Stimulated activated CD8-positive, alpha-beta memory T cell treated with anti-CD3 and anti-CD28 coated beads, Interleukin-4, amount 100 ng/mL, for 1 hour (primary cell): ENCODE measurements at places on chromosomes 11 and 22.

DNA sequence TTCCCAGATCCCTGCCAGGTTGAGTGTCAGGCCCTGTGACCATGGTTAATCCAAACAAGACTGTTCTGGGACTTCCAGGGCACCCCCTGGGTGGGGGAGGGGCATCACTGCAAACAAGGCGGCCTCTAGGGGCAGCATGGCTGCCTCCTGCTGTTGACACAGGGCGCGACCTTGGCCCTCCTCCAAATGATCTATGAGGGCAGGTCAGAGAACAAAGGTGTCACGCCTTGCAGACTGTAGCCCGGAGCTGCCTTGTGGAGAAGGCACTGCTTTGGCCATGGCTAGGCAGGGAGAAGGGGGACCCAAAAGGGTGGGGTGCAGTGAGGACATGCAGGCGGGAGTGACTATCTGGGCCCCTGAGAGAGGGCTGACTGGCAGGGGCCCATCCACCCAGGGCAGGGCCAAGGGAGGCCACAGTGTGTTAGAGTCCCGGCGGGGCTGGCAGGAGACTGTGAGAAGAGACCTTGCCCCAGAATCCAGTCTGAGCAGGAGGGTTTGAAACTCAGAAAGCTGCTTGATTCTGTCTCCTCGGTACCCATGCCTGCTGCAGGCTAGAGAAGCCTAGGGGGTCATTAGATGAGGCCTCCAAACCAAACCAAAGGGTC lies 35.6 kb downstream of the KCNC1 start:
- no peak for DNase-seq

DNA sequence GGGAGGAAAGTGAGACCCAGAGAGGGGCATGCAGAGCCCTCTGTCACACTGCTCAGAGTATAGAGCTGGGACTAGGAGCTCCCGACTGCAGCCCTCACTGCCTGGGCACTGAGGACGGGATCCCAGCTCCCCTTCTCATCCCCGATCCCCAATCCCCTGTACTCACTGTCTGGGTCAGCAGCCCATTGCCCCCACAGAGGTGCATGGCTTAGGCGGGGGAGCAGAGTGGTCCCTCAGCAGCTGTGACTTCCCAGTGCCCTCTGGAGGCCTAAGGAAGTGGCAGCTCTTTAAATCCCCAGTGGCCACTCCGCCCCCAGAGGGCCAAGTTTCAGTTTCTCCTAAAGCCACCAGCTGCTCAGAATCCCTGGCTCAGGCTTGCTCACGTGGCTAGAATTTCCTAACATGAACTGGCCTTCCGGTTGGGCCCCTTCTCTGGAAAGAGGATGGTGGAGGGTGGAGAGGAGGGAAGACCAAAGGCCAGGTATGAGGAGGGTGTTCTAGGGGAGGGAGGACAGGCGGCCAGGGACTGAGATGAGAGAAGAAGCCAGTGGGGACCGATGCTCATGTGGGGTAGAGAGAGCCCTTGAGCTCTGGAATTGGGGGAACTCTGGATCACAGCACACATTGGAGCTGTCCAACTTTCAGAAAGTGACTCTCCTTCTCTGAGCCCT lies at the start of gene BATF2:
TSS of gene BATF2 (minus strand) at position 262 of the 671 bp plus-strand sequence. CDS start at position 205, 57 bp downstream.
- DNase-seq: no peak

DNA sequence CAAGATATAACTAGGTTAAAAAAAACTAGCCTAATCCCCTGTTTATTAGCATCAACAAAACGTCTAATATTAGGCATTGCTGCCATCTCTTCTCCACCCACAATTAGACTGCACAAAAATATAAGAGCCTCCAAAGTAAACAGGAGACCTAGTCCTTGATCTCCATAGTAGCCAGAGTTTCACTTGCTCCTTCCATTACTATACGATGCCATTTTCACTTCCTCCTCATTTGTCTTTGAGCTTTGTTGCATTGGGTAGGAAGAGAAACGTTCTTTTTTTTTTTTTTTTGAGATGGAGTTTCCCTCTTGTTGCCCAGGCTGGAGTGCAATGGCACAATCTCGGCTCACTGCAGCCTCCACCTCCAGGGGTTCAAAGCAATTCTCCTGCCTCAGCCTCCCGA lies 42.3 kb upstream of the RDX start:
- DNase-seq: no peak

DNA sequence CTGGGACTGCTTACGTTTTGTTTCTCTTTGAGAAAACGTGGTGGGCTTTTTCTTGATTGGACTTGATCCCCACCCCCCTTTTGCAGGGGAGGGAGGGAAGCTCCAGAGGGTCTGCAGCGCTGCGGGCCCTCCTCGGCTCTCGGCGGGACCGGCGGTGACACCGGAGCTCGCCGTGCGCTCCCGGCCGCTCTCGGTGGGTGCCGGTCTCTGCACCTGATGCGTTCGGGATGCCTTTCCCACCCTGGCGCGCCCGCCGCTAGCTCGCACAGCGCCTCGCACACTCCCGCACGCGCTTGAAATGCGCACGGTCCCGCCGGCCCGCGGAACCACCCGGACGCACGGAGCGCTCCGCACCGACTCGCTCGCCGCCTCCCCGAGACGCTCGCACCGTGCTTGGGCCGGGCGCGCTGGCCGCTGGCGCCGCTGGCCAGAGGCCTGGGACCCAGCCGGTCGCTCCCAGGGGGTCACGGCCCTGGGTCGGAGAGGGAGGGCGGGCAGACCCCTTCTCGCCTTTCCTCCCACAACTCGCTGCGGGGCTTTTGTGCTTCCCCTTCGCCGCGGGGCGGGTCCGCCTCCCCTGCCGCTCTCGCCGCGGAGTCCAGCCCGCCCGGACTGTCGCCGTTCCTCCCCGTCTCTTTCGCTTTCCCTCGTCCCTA lies 1.0 kb downstream of the ZBTB16 start:
- DNase-seq: no peak

GRCh38 chr22:45329530-45329936 lies 19.8 kb downstream of the FAM118A start:
- no peak for DNase-seq

- no peak for DNase-seq
Measured at GRCh38 chr11:47332303-47332711, 20.2 kb downstream of the MYBPC3 start.

- DNase-seq: no peak
Measured at GRCh38 chr22:19758896-19759426, 1.6 kb upstream of the TBX1 start.

GRCh38 chr11:95359756-95360155 lies 128.8 kb upstream of the SESN3 start:
- DNase-seq: no peak

DNA sequence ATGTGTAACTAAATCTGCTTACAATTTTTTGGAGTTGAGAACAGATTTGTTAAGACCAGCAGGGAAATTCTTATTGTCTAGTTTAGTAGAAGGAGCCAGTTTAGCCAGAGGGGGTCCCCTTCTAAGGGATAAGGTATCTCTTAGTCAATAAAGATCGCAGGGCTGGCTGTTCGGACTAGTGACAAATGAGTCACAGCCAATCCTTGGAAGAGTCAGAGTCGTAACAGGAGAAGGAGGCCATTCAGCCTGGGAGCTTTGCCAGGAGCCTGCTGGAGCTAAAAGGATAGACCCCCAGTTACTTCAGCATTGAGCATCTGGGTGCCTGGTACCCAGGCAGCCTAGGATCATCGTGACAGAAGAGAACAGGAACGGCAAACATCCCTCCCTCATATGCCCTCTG lies 191.6 kb upstream of the ARHGAP20 start:
- no peak for DNase-seq

DNA sequence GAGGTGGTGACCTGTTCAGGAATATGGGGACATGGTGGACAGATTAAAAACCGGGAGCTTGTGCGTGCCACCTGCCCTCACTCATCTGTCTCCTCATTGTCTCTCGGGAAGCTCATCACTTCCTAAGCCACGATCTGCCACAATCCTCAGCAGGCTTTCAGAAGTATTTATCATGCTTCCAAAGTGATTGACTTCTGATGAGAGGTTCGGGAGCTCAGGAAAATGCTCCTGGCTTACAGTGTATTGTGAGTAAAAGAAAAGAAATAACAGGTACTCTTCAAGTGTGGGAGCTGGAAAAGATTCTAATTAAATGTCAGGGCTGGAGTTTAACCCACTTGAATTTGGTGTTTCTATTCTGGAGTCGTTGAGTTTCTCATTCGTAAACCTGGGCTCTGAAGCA lies 91.9 kb upstream of the DRD2 start:
- no peak for DNase-seq

GRCh38 chr11:75583718-75584658 lies 21.9 kb downstream of the SERPINH1 start:
- DNase-seq: no peak

- no peak for DNase-seq
Measured at GRCh38 chr11:110525883-110526282, 96.1 kb downstream of the FDX1 start.

GRCh38 chr11:24515632-24516031 lies 18.8 kb downstream of the LUZP2 start:
- no peak for DNase-seq

- DNase-seq: no peak
Measured at GRCh38 chr11:64234647-64235379, 429 bp downstream of the VEGFB start.

- no peak for DNase-seq
Measured at GRCh38 chr22:28801845-28802594, 1.7 kb upstream of the XBP1 start.

DNA sequence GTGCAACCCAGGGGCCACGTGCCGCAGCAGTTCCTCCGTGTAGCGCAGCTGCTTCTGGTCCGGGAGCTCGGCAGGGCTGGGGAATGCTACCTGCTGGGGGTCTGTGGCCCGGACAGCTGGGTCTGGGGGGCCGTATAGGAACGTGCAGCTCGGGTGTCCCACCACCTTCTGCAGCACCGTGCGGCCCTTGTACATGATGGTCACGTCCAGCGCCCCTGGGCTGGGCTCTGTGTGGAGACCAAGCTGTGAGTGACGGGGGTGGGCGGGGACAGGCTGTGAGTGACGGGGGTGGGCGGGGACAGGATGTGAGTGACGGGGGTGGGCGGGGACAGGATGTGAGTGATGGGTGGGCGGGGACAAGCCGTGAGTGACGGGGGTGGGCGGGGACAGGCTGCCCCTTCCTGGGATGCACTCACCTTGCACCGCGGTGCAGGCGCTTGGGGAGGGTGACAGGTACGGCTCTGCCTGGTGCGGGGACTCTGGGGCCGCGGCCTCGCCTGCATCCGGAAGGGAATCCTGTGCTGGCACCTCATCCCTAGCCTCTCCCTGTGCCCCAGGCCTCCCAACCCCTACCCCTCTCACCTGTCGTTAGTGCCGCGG lies 2.3 kb downstream of the IRF7 start:
- peak; percentile 63 for DNase-seq

GRCh38 chr11:68669301-68670090 lies 14.8 kb upstream of the GAL start:
- no peak for DNase-seq

DNA sequence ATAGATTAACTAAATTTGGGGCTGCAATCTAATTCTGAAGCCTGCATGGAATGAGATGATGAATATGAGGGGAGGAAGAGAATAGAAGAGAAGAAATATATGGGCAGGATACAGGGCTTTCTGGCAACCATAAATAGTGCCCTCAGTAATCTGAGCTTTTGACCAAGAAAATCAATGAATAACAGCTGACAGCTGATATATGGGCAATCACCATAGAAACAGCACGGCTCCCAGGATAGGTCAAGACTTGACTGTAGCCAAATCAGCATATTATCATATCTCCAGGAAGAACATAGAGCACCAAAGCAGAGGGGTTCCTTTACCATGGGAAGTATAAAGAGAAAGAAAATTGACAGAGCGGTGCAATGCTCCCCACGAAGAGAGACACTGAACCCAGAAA lies 643.8 kb upstream of the TENM4 start:
- DNase-seq: no peak

DNA sequence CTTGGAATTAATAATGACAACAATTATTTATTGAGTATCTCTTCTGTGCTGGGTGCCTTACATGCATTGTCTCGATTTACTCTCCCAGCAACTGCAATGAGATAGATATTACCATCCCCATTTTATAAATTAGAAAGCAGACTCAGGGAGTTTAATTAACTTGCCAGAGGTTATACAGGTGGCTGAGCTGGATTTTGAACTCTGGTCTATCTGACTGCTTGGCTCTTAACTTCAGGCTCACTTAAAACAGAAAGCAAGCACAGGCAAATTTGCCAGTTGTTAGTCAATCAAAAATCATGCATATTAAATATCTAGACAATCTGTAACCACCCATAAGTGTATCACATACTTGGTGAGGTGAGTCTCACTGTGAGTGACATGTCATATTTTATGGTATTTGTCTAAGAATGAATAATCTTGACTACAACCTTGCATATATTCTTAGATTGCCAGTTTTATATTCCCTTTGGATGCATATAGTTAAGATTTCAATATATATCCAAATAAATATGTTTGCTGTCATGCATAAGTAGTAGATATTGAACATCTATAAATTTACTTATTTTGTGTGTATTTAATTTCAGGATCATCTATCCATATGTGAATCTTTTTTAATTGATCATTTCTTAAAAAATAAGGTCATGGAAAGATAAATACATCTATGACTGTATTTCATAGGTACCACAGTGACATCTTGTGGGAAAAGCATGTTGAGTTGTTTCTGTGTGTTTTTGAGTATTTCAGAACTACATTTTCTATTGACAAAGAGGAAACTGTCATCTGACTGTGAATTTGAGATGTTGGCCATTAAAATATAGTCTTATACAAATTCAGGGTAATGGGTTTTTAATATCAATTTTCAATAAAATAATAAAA lies 112.0 kb upstream of the ARHGAP42 start:
- DNase-seq: no peak

- no peak for DNase-seq
Measured at GRCh38 chr22:28989035-28989464, 72.6 kb downstream of the C22orf31 start.

DNA sequence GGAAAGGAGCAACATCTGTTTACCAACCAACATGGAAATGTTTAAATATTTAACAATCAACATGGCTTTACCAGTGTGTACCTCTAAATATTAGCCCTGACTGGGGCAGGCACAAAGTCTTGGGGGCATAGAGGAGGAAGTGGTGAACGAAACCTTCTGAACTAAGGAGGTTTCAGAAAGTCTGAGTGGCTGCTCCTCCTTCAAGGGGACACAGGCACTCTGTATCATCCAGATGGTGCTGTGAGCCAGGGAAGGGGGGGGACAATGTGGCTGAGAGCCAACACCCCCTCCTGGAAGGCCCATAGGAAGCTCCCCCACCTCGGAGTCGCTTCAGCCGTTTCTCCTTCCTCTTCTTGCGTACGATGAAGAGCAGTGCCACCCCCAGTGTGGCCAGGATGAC lies 107.7 kb downstream of the CEP164 start:
- no peak for DNase-seq

DNA sequence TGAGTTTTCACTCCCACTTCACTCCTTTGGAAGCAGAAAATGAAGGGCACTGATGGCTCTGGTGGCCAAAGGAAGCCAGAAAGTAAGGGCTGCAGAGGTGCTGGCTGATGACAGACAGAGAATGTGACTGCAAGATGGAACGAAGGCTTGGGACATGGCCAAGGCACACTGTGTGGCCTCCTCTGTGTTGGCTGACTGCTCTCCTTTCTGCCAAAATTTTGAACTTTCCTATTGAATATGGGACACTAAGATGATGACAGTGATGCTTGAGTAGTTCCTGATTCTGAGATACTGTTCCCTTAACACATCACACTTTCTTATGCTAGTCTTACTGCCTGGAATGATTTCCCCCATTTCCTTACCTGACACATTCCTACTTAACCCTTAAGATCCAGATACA lies 156.4 kb downstream of the SWAP70 start:
- DNase-seq: no peak

- no peak for DNase-seq
Measured at GRCh38 chr22:22798232-22798616, 89.4 kb upstream of the IGLL5 start.

- DNase-seq: no peak
Measured at GRCh38 chr11:32029721-32030120, 61.2 kb upstream of the RCN1 start.
